ENCODE measurements at places on chromosomes 5 and 9.

- DNase-seq = no peak
These were observed 36.2 kb downstream of the SECISBP2 start for GRCh38 chr9:89354471-89354870.

GRCh38 chr5:1515921-1516571 lies 7.7 kb downstream of the LPCAT1 start:
- DNase-seq = no peak

GRCh38 chr9:100064872-100065581 lies 33.8 kb downstream of the ERP44 start:
- DNase-seq = no peak

GRCh38 chr5:98543490-98543889 lies 230.0 kb upstream of the RGMB start:
- DNase-seq = no peak

DNA sequence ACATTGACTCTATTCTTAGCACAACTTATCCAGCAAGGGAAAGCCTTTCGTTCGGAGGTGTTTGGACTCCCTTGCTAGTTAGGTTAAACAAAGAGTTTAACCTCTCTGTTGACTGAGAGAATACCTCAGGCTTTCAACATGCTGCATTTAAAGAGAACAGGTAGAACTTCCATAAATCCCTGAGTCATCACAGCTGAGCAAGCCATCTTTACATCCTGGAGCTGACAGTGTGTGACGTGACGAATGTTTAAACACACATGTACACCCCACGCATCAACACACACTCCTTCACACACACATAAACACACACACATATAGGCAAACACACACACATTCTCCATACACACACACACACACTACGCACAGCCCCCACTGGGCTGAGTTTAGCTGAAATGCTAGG lies 152.8 kb downstream of the ADAMTS12 start:
- DNase-seq = no peak

DNA sequence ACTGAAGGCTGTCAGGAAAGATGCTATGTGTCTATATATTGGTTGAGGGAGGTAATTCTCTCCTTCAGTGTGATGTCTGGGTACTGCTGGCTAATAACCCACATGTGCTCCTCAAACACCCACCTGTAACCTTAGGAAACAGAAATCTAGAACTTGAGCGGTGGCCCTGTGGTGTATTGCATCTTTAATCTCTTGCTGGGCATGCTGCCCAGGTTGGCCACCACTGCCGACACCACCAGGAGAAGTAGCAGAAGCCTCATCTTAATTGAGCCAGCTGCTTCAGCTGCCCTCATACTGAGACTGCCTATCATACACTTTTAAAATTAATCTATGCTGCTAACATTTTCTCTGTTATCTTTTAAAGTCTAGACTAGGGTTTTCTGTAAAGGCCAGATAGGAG lies 103.5 kb upstream of the C5orf63 start:
- no peak for DNase-seq

DNA sequence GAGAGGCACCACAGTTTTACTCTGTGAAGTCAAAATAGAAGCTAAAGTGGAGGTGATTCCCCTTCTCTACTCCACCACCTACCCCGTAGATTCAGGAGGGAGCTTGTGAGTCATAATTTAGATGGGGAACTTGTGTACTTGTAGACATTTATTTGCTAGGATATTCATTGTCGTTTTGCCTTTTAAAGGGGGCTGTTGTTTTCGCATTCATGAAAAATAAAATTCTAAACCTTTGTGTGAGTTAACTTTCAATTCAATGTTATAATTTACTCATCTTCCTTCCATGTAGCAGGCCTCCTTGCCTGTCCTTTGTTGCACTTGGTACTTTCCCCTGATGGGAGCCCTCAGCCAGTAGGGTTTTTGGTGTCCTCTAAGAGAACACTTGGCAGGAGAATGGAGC lies 22.0 kb downstream of the SECISBP2 start:
- DNase-seq = no peak

GRCh38 chr9:98867429-98868168 lies 60.1 kb downstream of the GALNT12 start:
- no peak for DNase-seq

DNA sequence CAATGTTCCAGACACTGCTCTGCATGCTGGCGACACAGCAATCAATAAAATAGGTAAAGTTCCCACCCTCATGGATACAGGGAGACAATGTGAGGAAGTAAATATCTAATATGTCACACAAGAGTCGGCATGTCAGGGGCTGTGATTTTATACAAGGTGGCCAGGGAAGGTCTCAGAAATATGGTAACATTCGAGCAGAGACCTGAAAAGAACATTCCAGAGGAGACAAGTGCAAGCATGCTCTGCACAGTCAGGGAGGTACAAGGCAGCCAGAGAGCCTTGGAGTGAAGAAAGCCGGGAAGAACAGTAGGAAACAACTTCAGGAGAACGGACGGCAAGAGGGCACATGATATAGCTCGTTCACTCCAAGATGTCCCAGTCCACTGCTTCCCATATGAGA lies 89.2 kb upstream of the ZNF462 start:
- DNase-seq = no peak

DNA sequence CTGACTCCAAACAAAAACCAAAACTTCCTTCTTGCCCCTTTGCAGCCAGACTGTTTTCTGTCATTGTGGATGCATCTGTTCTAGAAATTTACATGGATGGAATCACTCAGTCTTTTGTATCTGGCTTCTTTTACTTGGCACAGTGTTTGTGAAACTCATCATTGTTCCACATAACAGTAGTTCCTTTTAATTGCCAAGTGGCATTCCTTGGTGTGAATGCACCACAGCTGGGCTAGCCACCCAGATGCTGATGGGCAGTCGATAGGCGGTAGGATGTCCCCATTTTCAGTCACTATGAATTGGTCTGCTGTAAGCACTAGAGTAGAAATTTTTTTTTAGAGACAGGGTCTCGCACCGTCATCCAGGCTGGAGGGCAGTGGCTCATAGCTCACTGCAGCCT lies 6.3 kb upstream of the CLPTM1L start:
- DNase-seq = no peak

DNA sequence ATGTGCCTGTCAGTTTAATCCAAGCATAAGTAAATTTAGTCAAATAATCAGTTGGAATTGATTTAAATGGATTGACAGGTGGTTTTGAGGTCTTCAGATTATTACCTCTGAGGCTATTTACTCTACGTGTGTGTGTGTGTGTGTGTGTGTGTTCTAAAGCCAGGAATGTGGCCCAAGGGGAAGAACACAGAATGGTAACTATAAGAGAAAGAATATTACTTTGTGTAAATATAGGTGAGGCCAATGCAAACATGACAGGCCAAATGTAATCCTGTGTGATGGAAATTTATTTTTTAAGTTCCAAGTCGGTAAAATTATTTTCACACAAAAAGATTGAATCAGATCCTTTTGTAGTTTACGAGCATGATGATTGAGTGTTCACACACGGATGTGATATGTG lies 390.0 kb downstream of the PLK2 start:
- no peak for DNase-seq

DNA sequence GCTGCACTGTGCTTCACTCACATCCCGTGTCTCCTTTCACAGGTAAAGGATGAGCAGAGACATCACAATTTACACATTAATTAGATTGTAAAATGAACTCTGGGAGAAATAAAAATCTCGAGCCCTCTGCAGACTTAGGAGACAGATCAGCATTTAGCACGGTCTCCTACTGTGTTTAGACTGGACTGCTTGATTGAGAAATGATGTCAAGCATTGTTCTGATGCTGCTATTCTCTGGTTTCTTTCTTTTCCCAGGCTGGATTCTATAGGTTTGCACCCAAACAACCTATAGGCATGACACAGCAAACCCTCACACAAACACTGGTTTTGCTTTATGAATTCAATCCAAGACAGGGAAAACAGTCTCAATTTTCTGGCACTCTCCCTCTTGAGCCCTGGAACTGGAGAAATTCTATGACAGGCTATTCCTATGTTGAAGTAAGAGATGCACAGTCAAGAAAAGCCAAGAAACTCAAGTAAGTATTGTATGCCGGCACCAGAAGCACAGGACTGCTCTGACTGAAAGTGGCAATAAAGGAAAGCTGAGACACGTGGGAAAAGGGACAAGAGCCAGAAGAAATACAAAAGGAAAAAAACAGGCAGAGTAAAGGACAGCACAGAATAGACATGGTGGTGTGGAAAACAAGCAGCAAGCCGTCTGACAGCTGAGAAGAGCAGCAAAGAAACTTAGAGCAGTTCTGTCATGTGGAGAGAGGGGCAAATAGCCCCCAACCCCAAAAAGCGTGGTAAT lies 24.8 kb upstream of the ERAP2 start:
- no peak for DNase-seq

GRCh38 chr5:93054424-93055163 lies 526.4 kb downstream of the NR2F1-AS1 start:
- no peak for DNase-seq

DNA sequence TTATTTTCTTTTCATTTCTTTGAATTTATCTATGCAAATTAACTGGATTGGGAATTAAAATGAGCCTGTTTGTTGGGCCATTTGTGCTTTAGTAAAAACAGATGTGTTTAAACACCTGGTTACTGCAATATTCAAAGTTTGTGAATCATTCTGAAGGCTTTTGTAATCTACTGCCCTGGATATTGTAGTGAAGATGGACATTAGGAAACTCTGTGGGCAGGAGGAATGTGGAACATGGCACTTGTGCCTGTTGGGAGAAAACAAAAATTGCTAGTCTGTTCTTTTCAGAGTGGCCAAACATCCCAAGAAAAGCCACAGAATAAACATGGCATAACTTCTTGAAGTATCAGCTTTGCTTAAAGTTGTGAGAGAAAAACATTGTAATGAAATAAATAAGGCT lies 40.8 kb downstream of the CHSY3 start:
- DNase-seq = no peak

GRCh38 chr5:163104464-163104863 lies 332.9 kb upstream of the CCNG1 start:
- DNase-seq = no peak

DNA sequence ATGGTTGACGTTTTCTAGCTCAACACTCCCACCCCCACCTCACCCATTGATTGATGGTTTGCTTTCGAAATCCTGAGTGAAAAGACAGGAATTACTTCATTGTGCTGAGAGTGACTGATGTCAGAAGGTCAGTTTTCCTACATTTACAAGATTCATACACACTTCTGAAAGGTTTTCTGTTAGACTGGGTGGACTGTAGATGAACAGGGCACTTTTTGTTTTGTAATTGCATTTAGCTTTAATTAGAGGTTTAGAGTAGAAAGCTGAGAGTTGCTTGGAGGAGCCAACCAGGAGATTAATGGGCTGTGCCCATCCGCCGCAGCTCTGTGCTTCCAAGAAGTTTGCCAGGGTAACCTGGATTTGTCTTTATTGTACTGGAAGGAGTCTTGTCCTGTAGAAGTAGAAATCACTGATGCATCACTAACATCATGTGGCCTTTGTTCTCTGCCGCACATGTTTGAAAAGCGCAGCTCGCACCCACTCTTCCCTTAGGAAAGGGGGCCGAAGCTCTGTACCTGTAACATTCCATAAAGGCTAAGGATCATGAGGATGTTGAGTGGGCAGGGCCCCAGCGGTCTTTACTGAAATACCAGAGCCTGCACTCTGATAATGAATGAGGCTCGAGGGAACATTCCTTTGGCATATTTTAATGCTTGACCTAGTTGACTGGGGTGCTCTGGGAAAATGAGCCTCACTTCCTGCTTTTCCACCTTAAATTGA lies 267.6 kb upstream of the DMRT1 start:
- no peak for DNase-seq

- DNase-seq = no peak
These were observed 3.1 kb downstream of the ANXA1 start for GRCh38 chr9:73154722-73155121.

DNA sequence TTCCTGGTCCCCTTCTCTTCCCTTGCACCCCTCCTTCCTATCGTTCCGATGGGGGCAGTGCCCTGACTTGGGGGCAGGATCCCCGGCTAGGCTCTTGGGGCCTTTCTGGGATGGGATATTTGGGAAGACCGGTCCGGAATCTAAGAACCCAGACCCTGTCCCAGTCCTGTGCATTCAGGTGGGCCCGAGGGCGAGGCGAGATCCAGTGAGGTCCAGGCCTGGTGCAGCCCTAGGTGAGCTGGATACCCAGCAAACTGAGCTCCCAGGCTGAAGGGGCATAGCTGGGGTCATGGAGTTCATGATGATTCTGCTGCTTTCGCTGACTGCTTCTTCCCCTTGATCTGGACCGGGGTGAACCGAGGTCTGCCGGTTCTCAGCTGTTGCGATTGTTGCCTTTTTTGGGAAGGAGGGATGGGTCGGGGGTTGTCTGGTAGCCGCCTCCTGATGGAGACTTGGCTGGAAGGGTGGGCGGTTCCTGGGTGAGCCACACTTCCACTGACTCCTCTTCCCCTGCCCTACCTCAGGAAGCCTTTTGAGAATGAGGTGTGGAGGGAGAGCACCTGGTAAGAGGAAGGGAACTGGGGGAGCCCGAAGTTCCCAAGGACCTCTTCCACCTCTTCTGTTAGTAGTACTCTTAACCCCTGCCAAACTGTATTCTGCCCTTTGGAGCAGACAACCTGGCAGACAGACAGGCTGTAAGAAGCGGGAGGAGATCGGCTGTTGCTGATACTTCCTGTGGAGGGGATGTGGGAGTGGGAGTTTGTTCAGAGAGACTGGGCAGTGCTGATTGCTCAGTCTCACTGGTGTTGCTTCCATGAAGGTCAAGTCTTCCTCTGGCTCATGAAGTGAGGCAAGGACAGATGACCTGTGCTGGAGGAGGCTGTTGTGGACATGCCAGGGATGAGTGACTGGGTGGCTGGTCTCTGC lies 1.0 kb downstream of the LRRC8A start:
- no peak for DNase-seq

DNA sequence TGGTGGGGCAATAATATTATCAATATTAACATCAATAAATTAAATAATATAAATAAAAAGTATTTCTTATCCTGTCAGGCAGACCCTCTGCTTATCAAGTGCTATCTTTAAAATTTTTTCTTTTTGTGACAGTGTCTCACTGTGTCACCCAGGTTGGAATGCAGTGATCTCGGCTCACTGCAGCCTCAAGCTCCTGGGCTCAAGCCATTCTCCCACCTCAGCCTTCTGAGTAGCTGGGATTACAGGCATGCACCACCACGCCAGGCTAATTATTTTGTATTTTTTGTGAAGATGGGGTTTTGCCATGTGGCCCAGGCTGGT lies 53.2 kb downstream of the NDST1 start:
- no peak for DNase-seq

- DNase-seq = no peak
These were observed 326.9 kb downstream of the ZNF608 start for GRCh38 chr5:124419531-124419930.

DNA sequence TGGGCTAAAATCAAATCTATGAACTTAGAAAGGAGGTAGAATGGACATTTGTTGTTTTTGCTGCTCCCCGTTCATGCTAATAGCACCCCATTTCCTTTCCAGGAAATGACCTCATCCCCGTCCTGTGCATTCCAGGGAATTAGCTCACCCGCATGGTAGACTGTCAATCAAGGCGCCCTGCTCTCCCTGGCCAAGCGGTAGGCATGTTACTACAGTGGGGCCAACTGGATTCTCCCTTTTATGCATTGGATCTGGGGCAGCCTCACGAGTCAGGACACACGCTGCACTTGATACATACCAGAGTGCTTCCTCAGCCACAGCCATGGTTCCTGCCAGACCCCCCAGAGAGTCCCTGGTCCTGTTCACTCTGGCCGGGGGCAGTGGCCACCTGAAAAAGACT lies 111.0 kb upstream of the PTCH1 start:
- DNase-seq = no peak
